Stimulated activated CD4-positive, alpha-beta T cell treated with anti-CD3 and anti-CD28 coated beads, Interleukin-12 subunit alpha, Interleukin-12 subunit beta, amount 100 ng/mL, for 48 hours (primary cell): ENCODE measurements at places on chromosomes 11 and 22.
A peak's percentile ranks its signal among the peaks of the same experiment; 100 is the strongest.

DNA sequence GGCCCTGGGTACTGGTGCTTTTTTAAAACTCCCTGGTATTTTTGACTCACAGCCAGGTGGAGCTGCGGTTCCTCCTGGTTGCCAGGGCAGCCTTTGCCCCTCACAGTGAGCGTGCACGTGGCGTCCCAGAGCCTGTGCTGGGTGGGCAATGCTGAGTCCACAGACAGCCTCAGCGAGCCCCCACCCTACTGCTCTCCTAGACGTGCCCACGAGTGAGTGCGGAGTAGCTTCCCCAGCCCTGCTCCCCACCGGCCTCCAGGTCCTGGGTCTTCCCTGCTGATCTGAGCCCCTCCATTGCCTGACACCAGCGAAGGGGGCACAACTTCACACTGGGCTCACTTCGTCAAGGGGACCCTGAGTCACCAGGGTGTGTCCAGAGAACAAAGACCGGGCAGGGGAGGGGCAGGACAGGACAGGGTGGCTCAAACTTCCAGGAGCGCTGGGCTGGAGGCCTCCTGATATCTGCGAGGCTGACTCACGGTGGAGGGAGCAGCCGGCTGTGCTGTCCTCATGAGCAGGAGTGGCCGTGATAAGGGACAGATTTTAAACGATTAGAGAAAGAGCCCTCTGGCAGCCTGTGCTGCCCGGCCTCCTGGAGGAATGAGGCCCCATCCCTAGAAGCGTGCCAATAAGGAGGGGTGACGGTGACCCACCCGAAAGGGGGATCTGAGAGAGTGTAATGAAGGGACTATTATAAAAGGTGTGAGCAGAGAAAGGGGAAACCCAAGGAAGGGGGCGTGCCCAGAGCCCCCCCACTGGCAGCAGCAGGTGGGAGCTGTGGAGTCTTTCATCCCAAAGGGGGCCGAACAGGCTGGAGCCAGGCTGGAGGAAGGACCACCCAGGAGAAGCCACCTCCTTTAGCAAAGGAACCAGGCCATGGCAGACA, 129.3 kb upstream of the FGF3 start:
- no peak for DNase-seq

GRCh38 chr22:48083502-48083901, 1321.1 kb downstream of the TBC1D22A start:
- no peak for DNase-seq

DNA sequence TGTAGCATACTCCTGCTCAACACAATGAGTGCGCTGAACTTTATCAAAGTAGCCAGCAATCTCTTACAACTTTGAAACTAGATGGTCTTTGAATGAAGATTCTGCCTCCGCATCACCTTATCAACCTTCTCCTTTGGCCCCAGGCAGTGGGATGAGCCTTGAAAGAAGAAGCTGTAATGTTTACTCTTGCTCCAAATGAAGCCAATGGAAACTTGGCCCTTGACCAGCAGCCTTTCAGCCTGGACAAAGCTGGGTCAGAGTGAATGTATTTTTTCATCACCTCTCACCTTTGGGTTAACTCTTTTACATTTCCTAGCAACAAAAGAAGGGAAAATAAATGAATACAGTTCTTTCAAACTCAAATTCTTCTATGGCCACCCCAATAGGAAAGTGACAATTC, 359.1 kb downstream of the KCNA4 start:
- DNase-seq = no peak

DNA sequence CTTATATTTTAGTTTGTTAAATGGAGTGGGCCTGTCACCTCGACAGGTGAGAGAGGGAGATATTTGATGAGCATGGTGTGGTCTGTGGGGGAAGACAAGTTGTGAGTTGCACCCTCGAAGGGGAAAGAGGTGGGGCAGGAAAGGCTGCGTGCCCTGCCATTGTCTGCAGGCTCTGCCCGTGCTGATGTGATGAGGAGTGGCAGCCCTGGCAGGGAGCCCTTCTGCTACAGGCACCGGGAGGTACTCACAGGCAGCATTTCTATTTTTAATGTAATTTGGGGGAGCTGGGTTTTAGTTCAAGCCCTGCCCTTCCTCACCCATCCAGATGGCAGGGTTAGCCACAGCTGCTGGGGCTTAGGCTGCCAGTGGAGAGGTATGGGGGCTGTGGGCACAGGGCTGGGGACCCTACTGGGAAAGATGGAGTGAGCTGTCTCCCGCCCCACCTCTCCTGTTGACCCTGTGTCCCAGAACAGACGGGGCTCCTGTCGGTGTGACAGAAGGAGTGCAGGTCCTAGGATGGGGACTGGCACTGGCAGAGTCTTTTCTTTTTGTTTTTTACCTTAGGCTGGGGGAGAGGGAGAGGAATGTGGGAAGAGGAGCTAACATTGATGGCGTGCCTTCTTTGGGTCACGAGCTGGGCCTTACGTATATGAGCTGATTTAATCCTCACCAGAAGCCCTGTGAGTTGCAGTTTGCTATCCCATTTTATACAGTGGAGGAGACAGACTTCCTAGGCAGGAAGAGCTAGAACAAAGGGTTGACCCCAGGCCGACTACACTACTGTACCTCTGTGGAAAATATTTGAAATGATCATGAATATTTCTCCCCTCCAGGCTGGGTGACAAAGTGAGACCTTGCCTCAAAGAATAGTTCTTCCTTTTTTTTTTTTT, 51.6 kb downstream of the CEP164 start:
- DNase-seq = no peak

DNA sequence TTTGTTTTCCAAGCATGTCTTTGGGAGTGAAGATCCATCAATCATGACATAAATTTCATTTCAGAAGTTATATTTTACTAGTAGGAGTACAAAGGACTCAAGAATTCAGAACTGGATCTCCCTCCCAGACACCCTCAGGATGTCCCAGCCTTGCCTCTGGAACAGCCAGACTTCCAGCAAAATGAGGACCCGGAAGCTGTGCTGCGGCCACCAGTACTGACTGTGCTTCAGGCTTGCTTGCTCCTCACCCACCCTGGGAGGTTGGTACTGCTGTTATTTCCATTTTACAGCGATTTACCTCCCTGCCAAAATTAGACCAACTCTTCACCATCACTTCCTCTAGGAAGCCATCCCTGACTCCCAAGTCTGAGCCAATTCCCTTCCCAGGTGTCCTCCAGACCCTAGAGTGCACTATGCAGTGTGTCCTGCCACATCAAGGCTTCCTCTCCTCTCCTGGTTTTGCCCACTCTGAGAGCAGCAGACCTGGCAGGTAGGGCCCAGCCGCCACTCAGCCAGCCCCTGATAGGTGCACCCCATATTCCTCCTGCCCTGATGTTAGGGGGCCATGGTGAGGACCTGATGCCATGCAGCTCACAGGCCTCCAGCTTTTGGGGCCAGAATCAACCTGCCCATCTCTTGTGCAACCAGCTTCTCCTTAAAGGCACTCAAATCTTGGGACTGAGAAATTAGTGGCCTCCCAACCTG, 47.3 kb upstream of the WNT7B start:
- no peak for DNase-seq

GRCh38 chr11:118171269-118172062, 5.0 kb downstream of the SCN2B start:
- peak; percentile 77 for DNase-seq

DNA sequence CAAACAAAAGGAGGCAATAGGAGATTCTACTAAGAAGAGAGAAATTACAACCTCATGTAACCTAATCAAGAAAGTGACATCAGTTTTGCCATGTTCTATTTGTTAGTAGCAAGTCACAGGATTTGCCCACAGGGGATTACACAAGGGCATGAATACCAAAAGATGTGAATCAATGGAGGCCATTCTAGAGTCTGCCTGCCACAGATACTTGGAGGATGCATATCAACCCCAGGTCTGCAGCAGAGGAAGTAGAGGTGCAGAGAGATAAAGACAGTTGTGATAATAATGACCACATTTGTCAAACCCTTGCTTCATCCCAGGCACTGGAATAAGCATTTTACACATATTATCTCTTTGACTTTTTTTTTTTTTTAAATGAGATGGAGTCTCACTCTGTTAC, 2.4 kb upstream of the ASCC2 start:
- DNase-seq = no peak

DNA sequence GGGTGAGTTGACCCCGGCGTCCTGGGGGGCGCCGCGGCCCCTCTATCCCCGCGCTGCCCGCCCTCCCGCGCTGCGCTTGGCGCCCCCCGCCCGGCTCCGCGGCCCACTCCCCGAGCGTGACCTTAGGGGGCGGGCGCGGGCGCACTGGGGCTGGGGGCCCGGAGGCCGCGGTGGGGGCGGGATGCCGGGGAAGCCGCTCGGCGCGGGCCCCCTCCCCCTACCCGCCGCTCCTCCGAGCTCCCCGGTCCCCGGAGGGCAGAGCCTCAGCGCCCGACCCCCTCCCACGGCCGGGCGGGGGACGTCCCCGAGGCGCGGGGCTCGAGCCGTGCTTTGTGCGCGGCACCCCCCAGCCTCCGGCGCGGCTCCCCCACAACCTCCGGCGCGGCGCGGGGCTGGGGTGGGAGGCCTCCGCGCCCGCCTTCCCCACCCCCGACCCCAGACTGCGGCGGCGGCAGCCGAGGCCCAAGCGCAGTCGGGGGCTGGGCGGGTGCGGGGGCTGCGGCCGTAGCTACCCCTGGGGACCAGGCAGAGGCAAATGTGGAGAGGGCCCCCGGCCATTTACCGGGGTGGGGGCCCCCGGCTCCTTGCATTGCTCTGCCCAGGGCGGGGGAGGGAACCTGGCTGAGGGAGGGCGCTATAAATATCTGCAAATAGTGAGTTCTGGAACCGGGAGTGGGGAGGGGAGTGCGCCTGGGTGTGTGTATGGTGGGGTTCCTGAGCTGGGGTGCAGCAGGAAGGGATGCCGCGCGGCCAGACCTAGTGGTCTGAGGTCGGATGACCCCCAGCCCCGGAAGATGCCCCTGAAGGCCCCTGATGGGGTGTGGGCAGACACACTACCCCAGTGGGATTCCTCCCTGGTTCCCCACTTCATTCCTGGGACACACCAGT, 988 bp downstream of the MGAT3 start:
- no peak for DNase-seq

- DNase-seq = no peak
These were observed 14.1 kb downstream of the DGAT2 start for GRCh38 chr11:75782540-75783263.

GRCh38 chr22:28172892-28173670, 254.0 kb upstream of the PITPNB start:
- DNase-seq = no peak

DNA sequence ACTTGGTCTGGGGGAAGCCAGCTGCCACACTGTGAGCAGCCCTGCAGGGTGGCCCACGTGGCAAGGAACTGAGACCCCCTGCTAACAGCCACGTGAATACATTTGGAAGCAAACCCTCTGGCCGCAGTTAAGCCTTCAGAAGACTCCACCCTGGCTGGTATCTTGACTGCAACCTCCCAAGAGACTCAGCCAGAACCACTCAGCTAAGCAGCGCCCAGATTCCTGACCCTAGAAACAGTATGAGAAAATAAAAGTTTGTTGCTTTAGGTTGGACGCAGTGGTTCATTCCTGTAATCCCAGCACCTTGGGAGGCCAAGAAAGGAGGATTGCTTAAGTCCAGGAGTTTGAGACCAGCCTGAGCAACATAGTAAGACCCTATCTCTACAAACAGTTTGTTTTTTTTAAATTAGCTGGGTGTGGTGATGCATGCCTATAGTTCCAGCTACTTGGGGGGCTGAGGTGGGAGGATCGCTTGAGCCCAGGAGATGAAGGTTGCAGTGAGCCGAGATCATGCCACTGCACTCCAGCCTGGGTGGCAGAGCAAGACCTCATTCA, 8.7 kb downstream of the ZMAT5 start:
- DNase-seq = no peak

DNA sequence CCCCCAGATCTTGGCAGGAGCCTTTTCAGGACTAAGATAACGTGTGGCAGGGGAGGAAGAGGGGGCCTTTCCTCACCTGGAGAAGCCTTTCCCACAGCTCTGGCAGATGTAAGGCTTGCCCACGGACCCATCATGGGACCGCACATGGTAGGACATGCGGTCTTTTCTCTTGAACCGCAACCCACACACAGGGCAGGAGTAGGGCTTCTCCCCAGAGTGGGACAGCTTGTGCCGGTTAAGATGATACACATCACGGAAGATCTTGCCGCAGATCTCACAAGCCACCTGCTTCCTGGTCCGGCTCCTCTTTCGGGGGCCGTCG, 1.9 kb downstream of the PATZ1 start:
- no peak for DNase-seq

DNA sequence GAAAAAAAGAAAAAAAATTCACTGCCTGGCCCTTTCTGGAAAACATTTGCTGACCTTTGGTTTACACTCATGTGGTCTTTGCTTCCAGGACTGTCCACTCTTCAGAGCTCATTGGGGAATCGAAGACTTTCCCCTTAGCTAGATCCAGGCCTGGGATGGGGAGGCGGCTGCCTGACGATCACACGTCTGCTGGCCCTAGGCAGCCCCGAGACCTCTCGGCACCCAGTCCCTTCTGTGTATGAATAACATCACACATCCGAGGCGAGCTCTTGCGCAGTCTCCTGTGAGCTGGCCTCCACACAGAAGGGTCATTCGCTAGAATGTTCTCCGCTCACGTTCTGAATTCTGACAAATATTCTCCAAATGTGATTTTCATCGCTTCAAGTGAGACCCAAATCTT, 25.7 kb upstream of the GAL start:
- DNase-seq = no peak
